H4 (cell line): ENCODE measurements at places on chromosomes 2 and 18.

- DNase-seq: no peak
Measured at GRCh38 chr2:196365145-196365544, 193.8 kb upstream of the STK17B start.

GRCh38 chr18:41647914-41648313, 307.1 kb upstream of the PIK3C3 start:
- no peak for DNase-seq

GRCh38 chr18:63168287-63168686, 151.3 kb downstream of the BCL2 start:
- no peak for DNase-seq

- DNase-seq: no peak
Measured at GRCh38 chr2:238945433-238946150, 97.7 kb downstream of the TWIST2 start.

- DNase-seq: no peak
Measured at GRCh38 chr2:26608557-26608956, 32.6 kb downstream of the CIB4 start.

- DNase-seq: no peak
Measured at GRCh38 chr2:240339411-240340360, 95.8 kb upstream of the GPC1 start.
